ENCODE measurements at places on chromosomes 3 and 15.

- DNase-seq, result no peak
Measured at GRCh38 chr3:47104259-47104658, 59.7 kb downstream of the SETD2 start.

DNA sequence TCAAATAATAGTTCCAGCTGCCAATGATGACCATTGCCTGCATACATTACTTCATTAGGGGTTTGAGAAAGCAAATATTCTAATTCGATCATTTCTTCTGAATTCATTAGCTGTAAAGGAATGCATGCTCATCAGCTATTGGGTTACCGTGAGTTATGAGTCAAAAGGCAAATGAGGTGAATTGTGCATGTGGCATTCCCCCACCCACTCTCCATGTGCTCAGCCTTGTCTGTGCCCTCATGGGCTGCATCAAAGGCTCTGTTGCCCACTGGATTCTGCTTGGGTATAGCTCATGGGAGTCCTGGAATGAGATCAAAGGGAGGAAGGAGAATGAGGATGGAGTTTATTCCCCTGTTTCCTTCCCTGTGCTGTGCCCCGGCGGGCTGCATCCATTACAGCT is 99.3 kb upstream of the CHRNA7 start:
- DNase-seq, result peak; percentile 14

DNA sequence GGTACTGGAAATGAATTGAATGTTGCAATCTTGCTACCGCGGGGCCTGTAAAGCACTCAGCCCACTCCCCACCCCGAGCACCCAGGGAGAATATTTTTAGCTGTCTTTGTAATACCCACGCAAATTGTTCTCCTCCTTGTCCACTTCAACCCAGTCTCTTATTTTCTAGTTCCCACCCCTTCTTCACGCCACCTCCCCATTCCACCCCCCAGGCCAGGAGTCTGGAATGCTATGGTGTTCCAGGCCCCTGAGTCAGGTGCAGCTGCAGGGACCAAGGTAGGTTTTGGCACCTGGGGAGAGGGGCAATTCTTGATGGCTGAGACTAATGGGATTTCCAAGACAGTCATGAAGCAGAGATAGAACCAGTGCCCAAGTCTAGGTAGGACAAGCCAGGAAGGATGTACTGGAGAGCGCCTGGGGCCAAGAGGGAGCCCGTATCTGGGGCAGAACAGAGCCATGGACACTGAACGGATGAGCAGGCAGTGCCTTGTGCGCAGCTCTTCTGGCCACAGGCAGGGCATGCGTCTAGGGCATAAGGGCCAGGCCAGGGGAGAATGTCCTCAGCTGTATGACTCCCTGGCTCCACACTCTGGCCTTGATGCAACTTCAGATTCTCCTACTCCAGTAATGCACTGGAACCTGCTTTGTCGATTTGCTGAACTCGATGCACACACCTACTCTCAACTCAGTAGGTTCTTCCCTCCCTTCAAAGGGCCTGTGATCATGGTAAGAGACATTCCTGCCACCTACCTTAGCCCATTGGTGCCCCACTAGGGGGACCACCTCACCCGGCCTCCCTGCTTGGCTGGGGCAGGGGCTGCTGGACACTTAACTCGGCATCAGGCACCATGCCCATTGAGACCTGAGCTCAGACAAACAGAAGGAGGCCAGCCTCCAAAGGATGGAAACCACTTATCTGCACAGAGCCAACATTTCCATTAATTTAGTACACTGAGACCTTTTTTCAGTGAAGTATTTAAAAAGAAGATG is 34.6 kb upstream of the MAGEF1 start:
- no peak for DNase-seq

DNA sequence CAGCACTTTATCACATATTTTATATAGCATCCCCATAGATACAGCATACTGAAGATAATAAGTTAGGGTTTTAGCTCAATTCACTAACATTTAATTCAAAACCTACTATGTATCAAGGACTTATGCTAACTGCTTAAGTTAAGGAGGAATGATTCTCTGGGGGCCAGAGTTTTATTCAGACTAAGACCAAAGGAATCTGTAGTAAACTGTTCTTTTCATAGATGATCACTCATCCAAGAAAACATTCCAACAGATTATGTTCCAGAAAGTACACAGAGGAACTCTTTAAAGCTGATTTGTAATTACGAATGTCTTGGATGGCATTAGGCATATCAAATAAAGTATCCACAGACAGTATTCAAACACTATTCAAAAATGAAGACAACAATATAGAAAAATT is 226.4 kb downstream of the SCAPER start:
- no peak for DNase-seq

- DNase-seq, result no peak
Measured at GRCh38 chr3:105051111-105051510, 315.6 kb upstream of the ALCAM start.

DNA sequence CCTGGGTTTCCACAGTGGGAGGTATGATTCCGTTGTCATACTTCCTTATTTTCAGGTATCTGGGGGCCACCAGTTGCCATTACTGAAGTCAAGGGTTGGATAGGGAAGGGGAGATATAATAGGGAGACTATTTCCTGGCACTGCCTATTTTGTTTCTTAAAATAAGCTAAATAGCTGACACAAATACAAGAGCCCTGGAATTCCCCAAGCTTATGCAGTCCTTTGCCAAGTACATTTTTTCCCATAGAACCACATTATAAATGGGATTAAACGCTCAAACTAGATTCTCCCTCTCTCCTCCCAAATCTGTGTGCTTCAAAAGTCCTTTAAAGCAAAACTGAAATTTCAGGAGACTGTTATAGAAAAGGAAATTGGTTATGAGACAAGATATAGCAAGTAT is 68.7 kb downstream of the AP4E1 start:
- DNase-seq, result no peak

DNA sequence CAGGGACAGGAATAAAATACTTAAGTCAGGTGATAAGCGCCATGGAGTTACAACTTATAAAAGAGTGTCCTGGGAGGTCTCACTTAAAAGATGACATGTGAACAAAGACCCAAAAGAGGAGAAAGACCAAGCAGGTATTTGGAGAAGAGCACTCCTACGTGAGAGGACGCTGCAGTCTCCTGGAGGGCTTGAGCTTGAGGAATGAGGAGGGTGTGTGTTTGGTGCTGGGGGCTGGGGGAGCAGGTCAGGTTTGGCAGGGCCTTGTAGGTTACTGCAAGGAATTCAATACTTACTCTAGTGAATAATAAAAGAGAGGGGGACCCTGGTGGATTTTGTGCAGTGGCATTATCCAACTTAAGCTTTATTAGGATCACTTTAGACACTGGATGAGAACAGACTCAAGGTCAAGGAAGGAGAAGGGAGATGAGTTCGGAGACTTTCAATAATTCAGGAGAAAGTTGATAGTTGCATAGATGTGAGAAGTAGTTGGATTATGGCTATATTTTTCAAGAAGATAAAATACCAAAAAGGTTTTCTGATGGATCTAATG is 32.4 kb downstream of the TNIK start:
- DNase-seq, result no peak

DNA sequence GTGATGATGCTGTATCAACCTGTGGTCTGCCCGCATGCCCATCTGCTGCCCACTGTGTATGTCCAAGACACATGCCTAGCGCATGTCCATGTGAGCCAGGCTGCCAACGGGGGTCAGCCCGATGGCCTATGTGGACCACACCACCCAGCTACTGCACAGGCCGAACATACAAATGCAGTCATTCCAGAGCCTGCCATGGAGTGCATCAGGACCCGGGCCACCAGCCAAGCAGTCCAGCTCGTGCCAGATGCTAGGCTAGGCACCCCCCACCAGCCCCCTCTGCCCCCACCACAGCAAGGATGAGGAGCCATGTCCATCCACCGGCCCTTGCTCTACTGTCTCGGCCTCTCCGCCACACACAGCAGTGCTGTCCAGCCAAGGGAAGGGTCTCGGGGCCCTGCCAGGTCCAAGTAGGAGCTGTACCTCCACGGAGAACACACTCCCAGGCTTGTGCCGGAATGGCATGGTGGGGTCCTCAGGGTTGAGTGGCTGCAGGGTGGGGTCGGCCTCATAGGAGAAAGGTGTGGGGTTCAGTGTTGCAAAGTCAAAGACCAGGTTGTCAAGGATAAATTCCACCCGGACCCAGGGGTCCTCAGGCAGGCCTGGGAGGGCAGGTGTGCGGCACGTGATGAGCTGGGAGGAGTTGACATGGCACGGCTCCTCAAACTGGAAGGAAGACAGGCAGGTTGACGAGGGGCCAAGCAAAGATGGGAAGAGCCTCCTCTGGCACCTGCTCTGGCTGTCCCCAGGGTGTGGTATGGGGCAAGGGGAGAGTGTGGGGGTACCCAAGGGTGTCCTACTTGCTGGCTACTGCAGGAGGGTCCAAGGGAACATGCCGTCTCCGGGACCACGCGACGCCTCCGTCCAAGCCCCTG is 15.3 kb downstream of the PLXNB1 start:
- no peak for DNase-seq

GRCh38 chr3:140166861-140167599 is 232.0 kb downstream of the CLSTN2 start:
- DNase-seq, result no peak

- no peak for DNase-seq
Measured at GRCh38 chr3:123547881-123548519, 36.9 kb downstream of the HACD2 start.

GRCh38 chr3:44576613-44577012 is 8.2 kb upstream of the ZNF660 start:
- DNase-seq, result no peak

DNA sequence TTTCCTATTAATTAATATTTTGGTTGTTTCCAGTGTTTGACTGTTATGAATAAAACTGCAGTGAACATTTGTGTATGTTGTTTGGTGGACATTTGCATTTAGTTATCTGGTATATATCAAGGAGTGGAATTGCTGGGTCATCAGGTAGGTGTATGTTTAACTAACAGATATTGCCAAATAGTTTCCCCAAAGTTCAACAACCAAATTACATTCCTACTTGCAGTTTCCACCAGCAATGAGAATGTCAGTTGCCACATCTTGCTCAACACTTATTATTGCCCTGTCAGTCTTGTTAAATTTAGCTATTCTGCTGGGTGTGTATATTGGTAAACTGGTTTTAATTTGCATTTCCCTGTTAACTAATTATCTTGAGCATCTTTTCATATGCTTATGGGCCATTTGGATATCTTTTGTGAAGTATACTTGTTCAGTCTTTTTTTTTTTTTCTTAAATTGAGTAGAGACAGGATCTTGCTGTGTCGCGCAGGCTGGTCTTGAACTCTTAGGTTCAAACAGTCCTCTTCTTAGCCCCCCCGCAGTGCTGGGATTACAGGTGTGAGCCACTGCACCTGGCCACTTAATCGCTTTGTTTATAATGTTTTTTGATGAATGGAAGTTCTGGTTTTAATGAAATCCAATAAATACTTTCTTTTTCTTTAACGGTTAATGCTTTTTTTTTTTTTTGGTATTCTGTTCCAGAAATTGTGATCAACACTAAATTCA is 7.9 kb downstream of the FEM1B start:
- no peak for DNase-seq

GRCh38 chr3:74214286-74214685 is 400.2 kb downstream of the CNTN3 start:
- no peak for DNase-seq

GRCh38 chr3:127792541-127793292 is 29.6 kb downstream of the MGLL start:
- DNase-seq, result no peak

- DNase-seq, result no peak
Measured at GRCh38 chr15:35540885-35541284, 5.1 kb downstream of the DPH6 start.

DNA sequence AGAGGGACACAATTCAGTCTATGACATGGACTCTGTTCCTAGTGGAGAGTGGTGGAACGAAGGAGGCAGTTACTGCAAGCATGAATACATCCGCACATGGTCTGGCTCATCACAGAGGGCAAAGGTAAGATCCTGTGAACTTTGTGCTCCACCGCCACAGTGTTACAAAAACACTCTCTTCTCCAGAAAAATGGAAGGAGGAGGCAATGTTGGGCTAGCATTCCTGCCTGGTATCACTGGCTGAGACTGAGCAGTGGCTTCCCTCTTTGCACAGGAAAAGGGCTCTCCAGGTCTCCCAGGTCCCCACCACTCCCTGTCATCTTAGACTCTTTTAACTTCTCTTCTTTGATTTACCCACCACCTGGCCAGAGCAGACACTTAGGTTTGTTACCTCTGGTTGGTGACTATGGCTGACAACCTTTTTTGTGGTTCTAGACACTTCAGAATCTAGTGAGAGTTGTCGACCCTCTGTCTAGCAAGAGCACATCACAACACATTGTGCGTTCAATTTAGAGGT is 1.5 kb upstream of the EEFSEC start:
- DNase-seq, result no peak

GRCh38 chr3:127265581-127265981 is 22.3 kb downstream of the PRR20G start:
- no peak for DNase-seq

GRCh38 chr3:10300087-10300486 is 7.3 kb upstream of the GHRL start:
- no peak for DNase-seq

DNA sequence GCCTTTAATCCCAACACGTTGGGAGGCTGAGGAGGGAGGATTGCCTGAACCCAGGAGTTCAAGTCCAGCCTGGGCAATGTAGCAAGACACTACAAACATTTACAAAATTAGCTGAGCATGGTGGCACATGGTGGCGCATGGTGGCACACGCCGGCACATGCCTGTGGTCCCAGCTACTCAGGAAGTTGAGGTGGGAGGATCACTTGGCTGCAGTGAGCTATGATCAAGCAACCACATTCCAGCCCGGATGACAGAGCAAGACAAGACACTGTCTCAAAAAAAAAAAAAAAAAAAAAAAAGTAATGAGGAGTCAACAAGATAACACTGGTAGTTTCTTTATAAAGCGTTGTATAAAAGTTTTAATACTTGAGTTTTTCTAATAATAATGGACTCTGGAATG is 10.1 kb downstream of the FEZF2 start:
- no peak for DNase-seq

DNA sequence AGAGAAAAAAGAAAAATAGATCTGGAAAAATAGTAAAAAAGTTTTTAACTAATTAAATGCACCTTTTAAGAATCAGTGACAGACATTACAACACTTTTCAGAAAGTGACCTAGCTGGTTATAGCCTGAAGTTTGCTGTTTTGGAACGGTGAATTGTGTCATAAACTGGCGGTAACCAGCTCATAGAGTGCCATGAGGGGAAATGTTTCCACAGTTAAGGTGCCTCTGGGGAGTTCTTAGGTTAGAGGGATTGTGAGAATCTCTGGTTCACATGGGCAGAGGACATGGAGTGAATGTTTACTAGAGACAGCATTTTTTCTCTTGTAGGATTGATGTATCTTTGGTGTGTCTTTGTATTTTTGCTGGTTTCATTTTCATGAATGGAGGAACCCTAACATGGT is 2.8 kb downstream of the TBC1D23 start:
- DNase-seq, result no peak

Measured in stimulated activated CD4-positive, alpha-beta T cell treated with anti-CD3 and anti-CD28 coated beads, Interleukin-15, amount 100 ng/mL, for 48 hours (primary cell).